Tongue (tissue), 3 donors: ENCODE measurements at places on chromosomes 12 and 14.
A peak's percentile ranks its signal among the peaks of the same experiment; 100 is the strongest.

GRCh38 chr12:94271351-94271750, 123.0 kb downstream of the PLXNC1 start:
- DNase-seq = no peak

DNA sequence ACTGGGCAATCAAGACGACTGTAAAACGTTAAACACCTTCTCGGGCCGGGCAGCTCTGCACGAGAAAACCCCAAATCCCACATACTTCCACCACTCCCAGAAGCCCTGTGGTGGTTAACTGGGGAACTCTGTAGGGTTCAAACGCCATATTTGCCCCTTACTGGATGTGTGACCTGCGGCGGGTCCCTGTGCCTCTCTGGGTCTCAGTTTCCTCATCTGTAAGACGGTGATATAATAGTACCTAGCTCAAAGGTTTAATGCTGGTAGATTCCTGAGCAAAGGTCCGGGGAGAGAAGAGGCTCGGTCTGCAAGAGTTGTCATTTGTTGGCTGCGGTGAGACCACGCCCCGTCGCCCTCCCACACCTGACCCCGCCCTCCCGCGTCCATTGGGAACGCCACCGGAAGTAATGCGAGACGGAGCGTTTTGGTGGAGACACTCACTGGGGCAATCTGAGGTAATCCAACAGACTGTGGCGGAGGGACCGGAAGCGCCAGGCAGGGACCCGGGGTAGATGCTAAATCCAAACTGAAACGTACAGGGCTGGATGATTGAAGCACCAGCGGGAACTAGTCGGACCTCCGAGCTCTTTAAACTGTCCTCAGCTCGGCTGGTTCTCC, 661 bp upstream of the OGFOD2 start:
- DNase-seq = peak; percentile 99

DNA sequence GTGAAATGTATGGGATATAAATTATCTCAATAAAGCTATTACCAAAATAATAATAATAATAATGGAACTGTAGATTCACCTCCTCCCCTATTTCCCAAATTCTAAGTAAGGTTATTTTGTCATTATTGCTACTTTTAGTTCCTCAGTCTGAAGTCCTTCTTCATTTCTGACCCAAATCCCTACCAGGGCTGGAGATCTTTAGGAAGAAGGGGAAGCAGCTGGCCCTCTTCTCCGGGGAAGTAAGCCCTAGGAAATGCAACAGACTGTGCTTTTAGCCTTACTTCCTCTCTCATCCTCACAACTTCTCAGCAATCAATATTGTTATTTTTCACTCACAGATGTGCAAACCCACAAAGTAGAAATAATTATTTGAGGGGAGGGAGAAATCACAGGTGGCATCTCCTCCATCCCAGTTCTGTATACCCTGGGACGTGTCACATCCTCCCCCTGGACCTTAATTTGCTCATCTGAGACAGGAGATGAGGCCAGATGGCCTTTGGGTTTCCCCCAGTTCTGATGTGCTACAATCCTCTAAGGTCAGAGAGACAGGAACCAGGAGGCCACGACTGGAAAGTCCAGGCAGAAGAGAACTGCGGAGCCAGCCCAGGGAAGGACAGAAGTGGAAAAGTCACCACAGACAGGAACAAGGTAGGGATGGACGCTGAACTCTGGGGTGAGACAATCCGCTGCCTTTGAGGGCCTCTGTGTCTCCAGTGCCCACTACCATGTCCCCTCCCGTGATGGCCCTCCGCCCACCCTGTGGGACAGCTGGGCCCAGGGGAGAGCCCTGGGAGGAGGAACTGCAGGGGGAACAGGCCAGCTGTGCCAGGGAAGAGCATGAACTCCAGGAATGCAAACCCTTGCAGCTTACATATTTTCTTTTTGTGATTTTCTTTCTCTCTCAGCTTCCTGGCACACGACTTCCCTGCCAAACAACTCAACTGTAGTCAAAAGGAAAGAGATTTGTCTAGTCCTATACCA, 10.6 kb upstream of the TNFRSF1A start:
- DNase-seq = no peak

GRCh38 chr14:65748796-65749195, 336.3 kb downstream of the FUT8 start:
- DNase-seq = no peak

DNA sequence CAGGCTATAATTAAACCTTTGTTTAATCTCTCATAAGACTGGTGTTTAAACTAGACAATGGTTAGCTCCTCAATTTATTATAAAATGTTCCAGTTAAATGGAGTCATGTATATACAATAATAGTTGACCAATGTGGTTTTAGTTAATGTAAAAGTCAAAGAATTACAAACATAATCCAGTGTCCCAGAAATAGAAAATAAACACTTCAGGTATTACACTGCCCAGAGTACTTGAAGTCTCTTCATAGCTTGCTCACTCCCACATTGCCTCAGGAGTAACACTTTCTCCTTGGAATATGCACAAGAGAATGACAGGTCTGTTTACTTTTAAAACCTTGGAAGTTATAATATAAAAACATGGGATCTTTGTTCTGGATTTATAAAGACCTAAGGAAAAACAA, 60.5 kb downstream of the SLC38A1 start:
- DNase-seq = peak; percentile 76

- no peak for DNase-seq
These were observed 81.6 kb downstream of the LMO3 start for GRCh38 chr12:16524378-16524777.

- no peak for DNase-seq
These were observed 13.7 kb upstream of the ITGA5 start for GRCh38 chr12:54432815-54433164.

GRCh38 chr12:50024805-50025186, 498 bp downstream of the RACGAP1 start:
- DNase-seq = peak; percentile 28

- no peak for DNase-seq
These were observed 724 bp downstream of the BLOC1S1 start for GRCh38 chr12:55716582-55716957.

GRCh38 chr12:96774496-96775256, 132.4 kb upstream of the NEDD1 start:
- no peak for DNase-seq

GRCh38 chr14:22526744-22527143, 62.3 kb downstream of the DAD1 start:
- DNase-seq = no peak

GRCh38 chr12:59181196-59181777, 261.0 kb upstream of the LRIG3 start:
- DNase-seq = peak; percentile 1

- DNase-seq = no peak
These were observed 93.9 kb downstream of the DNAI7 start for GRCh38 chr12:25101092-25101445.

DNA sequence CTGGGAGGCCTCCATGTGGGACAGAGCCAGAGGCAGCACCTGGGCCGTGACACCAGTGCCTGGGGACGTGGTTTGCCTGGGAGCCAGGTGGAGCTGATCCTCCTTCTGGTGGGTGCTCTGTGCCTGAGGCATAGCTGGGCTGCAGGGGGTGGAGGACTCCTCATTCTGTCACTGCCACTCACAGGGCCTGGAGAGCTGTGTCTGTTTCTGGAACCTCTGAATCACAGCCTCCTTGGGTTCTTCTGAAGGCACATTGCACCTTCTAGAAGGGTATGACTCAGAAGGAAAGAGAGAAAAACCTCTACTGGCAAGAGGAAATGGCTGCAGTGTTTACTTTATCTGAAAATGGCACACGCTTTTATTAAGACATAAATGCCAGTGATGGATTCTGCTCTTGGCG, 659.8 kb downstream of the VRK1 start:
- DNase-seq = no peak

- peak; percentile 57 for DNase-seq
These were observed 35.3 kb upstream of the ANKRD9 start for GRCh38 chr14:102544747-102545460.

DNA sequence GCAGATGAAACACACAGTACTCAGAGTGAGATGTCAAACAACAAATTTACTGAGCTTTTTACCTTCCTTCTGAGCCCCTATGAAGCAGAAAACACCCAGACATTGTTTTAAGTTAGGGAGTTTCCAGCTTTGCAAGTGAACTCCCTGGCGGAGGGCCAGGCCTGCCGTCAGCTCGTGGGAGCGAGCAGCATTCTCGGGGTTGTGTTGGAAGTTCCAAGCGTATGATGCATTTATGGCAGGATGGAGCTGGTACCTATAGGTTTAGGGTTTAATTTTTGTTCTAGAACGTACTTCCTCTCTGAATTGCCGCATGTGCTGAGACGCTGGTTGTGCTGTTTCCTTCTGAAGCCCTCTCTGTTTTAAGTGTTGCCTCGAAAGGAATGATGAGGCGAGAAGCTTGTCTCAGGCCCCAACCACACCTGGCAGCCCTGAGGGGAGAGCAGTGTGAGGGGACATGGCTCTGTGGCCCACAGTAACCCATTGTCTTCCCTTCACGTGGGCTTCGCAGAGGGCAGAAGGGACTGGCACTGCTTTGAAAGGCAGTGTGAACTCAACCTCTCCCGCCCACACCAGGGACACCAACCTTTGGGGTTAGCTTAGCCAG, 76.6 kb downstream of the SSPN start:
- DNase-seq = peak; percentile 90

- DNase-seq = no peak
These were observed 240.0 kb downstream of the MDGA2 start for GRCh38 chr14:47435331-47435965.

DNA sequence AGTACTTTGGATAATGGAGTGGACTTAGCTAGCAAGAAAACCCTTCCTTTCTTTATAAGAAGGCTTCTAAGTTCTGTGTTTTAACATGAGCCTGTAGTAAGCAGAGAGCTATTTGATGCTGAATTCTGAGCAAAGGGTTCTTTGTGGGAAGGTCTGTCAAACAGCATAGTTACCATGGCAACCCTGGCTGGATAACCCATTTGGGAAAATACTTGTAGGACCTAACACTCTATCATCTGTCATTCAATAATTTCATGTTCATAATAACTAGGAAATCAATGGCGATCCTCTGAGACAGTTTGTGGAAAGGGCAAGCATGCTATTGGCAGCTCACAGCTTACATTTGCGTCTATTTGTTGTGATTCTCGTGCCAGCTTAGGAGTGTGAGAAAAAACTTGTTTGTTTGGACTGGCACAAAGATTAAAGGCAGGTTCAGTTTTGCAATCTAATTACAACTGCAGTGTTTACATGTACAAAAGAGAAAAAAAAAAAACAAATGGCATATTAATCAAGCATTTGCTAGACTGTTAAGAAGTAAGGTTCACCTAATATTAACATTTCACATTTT, 219.2 kb downstream of the PDZRN4 start:
- DNase-seq = peak; percentile 41

DNA sequence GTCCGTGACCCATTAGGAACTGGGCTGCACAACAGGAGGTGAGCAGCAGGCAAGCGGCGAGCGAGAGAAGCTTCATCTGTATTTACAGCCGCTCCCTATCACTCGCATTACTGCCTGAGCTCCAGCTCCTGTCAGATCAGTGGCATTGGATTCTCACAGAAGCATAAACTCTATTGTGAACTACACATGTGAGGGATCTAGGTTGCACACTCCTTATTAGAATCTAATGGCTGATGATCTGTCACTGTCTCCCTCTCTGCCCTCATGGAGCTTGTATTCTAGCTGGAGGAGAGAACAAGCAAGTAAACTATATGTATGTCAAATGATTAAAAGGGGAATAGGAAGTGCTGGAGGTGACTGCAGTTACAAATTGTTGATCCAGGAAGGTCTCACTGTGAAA, 479.1 kb downstream of the EGLN3 start:
- no peak for DNase-seq

DNA sequence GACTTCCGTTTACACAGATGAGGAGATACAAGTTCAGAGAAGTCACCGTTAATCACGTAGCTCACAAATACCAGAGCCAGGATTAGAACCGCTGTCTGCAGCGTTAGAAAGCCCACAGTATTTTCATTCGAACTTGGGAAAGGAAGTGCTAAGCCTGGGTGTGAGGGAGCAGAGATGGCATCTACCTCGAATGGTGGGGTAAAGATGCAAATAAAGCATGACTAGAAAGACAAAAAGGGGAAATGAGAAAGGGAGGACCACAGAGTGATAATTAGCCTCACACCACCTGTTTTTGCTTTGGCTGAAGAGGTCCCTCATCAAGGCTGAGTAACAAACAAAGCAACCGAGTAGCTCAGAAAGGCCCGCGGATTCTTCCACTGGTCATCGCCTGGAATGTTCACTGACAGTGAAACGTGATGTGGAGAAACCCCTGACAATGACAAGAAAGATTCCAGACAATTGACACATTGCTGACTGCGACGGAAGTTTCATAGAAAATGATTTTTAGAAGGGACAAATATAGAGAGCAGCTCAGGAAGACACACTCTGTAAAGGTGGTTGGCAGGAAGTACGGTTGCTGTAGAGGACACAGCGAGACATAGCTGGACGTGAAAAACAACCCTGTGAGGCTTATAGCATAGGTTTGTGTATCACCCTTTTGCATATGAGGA, 31.5 kb upstream of the BHLHE41 start:
- DNase-seq = no peak

- DNase-seq = peak; percentile 74
These were observed 151.5 kb downstream of the ATXN7L3B start for GRCh38 chr12:74689071-74689655.
